Stimulated activated CD8-positive, alpha-beta memory T cell treated with anti-CD3 and anti-CD28 coated beads, Interleukin-15, amount 100 ng/mL, for 24 hours (primary cell): ENCODE measurements at places on chromosomes 6 and 20.

DNA sequence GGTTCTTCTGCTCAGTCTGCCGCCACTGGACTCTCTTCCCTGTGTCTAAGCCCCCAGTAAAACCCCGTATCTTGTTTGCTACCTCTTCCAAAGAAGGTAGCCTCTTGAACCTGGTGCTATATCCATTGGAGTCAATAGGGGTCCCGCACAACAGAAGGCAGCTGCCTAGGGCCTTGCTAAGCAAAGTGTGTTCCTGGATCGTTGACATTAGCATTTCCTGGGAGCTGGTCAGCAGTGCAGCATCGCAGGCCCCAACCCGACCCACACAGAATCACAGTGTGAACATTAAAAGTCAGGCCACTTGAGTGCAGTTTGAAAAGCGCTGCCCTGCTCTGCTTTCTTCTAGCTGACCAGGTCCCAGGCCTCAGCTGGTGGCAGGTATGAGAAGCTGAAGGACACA is 2.9 kb downstream of the ADA start:
- DNase-seq = no peak

- DNase-seq = no peak
Observed at GRCh38 chr20:8246716-8247115, 114.7 kb downstream of the PLCB1 start.

GRCh38 chr20:34544109-34544796 is 14.3 kb upstream of the MAP1LC3A start:
- no peak for DNase-seq

- DNase-seq = no peak
Observed at GRCh38 chr20:53032478-53032932, 60.3 kb downstream of the TSHZ2 start.

DNA sequence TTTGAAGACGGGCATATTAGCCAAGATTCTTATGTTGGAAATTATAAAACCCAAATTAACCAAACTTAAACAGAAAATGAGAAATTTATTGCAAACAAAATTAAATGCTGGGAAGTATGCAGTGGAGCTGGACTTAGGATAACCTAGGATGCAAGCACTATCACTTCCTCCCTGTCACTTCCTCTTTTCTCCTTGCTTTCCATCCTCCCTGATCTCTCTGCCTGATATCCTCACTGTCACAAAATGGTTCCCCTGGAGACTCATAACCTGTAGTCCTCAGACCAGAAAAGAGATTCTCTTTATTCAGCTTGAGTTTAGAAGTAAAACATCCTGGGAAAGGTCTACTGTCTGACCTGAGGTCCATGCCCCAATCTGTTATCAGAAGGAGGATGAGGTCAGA is 7.4 kb upstream of the KLHL32 start:
- no peak for DNase-seq

- no peak for DNase-seq
Observed at GRCh38 chr6:138522611-138523010, 23.3 kb upstream of the NHSL1 start.

DNA sequence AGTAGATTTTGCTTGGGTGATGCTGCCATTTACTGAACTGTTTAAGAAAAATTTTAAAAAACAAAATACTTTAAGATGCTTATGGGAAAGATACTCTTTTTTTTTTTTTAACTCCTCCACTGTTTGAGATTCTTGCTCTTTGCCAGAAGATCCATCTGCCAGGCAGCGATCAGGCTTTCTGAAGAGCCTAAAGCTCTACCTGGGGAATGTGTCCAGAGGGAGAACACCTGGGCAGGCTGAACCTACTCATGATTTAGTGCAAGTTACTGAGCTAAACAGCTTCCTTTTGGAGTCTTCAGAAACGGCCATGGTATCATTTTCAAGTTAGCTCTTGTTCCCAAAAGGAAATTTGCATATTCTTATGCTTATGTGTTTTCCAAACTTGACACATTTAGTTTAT is 23.5 kb upstream of the MLIP start:
- DNase-seq = no peak

DNA sequence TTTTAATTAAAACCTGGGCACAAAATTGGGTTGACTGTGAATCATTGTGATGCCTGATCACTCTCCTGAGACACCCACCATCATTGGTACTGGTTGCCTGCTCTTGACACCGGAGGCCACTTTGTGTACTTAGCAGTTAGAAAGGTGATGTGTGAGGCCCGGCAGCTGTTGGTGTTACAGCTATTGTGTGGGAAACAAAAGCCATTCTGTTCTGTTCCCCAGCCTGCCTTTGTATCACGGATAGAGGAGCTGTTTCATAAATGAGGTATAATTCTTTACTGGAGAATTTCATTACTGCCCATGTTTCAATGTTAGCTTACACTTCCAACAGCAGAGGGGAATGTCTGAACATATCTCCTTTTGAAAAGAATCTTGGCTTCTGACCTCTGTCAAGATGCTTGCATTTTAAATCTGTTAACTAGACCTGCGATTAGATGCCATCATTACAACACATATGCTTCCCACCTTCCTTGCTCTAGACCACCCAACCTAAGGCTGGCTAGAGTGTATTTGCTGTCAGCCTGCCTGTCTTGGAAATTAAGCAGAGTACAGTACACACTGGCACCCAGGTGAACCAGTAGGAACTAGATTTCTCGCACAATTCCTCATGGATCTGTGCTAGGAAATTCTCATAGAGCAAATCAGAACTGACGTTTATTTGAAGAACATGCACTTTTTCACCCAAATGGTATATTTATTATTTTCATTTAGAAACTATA is 142.4 kb upstream of the INSM1 start:
- no peak for DNase-seq

GRCh38 chr6:2793534-2794151 is 28.4 kb downstream of the WRNIP1 start:
- DNase-seq = no peak

DNA sequence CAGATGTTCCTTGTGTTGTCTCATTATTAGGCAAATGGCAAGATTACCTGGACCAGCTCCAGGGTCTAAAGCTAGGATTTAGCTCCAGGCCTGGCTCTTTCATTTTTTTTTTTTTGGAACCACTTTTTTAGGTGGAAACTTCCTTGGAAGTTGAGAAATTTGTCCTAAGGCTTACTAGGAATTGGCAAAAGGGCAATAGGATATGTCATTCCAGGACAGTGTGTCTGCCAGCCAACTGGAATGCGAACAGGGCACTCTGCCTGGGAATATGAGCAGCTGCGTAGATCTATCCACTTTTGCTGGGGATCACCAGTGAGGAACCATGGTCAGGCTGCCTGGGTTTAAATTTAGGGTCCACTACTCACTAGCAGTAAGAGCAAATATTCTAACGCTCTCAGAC is 304.0 kb downstream of the TSHZ2 start:
- no peak for DNase-seq

DNA sequence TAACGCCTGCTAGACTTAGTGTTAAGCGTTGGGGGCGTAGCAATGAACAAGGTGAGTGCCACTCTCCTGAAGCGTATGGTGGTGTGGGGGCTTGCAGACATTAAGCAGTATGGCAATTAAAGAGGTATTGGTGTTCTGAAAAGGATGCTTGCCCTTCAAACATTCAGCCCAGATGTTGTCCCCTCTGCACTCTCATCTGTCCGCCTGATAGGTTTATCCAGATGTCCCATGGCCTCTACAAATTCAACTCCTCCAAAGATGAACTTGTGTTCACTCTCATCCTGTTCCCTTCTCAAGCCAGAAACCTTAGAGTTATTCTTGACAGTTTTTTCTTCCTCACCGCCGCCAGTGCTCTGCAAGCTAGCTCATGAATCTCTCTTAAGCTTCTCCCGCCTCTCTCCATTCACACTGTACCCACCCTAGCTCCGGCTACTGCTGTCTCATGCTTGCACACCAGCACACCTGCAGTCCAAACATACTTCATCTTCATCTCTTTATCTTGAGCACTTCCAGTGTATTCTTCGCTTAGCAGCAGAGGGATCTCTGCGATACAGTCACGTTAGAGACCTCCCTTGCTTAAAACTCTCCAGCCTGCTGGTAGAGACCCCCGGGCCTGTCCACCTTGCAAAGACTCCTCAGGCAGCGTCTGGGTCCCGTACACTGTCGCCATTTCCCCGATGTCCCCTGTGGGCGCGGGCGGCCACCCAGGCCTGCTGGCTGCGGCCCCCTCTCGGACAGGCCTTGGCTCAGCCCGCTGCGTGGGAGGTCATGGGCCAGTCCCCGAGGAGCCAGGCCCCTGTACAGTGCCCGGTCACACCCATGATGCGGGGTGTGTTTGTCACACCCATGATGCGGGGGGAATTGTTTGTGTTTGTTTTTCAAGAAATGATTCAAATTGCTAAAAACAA is 962 bp downstream of the DDX27 start:
- no peak for DNase-seq

DNA sequence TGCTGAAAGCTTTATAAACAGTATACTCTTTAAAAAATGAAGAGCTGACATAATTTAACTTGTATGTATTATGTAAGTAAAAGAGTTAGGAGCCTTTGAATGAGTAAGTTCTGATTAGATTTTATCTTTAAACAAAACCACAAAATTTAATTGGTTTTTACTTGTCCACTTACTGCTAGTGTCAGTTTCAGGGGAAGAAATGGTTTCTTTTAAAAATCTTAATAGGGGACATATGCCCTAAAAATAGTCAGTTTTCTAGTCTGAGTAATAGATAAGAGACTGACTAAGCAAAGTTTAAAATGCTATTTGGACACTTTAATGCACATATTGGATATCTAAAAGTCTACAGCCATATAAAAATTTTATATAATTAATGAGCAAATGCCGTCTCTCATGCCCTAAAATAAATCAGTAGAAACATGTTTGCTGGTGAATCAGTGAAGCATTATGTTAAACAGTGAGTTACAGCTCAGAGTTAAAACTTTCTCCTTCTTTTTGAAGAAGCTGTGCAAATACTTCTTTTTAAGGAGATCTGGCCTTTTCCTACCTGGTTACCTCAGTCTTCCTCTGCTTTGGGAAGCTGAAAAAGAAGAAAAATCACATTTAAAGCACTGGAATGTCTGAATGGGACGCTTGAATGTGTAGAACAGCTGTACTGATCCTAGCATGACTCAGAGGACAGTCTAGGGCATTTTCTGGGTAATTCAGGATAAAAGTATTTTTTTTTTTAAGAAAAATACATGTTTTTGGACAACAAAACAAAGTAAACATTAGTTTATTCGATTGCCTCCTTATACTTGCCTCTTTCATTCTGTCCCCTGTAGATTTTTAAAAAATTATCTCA is 55.3 kb downstream of the CDH26 start:
- no peak for DNase-seq

DNA sequence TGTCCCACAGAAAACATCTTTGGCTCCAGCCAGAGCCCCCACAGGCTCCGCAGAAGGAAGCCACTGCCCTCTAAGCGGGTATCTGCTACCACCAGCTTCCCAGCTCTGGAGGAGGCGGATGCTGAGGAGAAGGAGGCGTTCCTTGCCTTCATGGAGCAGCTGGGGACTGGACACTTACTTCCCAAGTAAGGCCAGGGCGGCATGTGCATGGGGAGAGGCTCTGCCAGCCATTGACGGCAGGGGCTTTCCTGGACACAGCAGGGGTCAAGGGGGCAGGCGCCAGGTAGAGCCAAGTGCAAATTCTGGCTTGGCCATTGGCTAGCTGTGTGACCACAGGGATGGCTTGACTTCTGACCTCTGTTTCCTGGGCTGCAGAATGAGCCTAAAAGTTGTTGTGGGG is 17.8 kb downstream of the RAB44 start:
- DNase-seq = no peak

DNA sequence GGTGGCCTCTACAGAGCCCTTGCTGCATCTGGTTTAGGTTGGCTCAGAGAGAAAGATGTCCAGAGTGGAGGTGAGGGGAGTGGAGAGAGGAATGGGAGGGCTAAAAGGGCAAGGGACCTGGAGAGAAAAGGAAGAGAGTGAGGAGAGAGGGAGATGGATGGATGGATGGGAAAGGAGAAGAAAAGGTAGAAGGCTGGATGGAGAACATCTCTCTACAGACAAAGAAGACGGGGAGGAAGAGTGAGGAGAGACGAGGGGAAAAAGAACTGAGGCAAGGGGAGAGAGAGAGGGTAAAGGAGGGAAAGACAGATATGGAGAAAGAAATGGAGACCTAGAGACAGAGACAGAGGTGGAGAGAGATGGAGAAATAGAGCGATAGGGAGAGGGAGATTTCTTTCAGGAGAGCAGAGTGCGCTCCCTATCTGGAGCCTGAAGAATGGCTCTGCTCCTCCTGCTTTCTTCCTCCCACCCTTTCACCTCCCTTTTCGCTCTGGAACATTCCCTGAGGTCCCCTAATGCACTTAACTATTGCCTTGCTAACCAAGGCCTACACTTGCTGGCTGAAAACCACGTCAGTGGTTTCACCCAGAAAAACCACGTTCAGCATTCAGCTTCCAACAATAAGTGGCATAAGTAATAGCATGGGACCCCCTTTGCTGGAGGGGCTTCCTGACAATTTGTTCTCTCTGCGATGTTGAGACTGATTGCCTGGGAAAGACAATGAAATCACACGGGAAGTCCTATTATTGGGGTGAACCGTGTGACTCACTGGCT is 286.3 kb downstream of the CDH26 start:
- no peak for DNase-seq

DNA sequence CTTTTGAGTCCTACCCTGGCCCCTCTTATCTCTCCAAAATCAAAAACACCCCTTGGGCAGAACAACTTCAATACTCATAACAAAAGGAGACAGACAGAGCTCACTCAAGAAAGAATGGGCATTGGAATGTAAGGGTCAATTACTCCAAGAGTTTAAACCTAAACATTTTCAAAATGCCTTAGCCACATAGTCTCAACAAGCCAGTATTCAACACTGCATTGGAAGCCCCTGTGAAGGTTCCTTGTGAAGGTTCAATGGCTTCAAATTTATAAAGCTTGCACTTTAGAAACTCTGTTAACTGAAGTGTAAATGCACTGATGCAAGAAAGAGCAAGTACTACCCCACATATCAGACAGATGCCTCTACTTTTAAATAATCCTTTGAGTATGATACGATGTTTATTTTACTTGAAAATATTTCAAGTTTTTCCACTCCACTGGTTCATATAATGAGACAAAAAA is 139.1 kb upstream of the LAMP5 start:
- no peak for DNase-seq

DNA sequence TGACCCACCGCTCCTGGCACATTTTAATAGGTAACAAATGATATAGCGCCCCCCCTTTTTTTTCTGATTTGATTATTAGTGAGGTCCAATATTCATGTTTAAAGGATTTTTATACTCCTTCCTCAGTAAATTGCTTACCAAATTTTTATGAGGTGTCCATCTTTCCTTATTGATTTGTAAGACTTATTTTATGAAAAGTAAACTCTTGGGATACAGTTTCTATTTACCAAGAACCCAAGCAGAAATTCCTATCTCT is 25.1 kb downstream of the TRIM27 start:
- DNase-seq = no peak

GRCh38 chr20:5871459-5872410 is 78.6 kb downstream of the TRMT6 start:
- no peak for DNase-seq

- DNase-seq = no peak
Observed at GRCh38 chr20:53937929-53938367, 132.4 kb downstream of the BCAS1 start.
